LoVo (cell line): ENCODE measurements at places on chromosomes 6 and 20.
A peak's percentile ranks its signal among the peaks of the same experiment; 100 is the strongest.

DNA sequence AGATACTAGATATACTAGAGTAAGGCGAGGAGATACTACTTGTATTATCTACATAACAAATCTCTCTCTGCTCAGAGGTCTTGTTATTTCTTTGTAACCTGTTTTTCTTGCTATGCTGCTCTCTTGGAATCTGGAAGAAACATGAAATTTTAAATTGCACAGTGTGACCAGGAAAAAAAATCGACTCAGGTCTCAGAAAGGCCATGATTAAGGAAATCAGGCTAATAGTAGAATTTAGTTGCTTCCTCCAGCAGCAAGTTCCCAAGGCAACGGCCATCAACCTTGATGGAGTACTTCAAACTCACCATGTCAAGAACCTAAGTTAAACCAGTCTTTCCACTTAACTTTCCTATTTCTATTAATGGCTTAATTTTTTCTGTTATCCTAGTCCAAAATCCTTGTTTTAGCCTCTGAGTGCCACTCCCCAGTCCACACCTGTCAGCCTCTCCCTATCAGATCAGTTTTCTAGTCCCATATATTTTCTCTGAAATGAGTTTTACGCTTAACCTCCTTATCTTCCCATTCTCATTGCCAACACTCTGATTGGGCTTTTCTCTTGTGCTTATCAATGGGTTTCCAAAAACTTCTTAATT, 87.7 kb upstream of the BEND3 start:
- no peak for DNase-seq

DNA sequence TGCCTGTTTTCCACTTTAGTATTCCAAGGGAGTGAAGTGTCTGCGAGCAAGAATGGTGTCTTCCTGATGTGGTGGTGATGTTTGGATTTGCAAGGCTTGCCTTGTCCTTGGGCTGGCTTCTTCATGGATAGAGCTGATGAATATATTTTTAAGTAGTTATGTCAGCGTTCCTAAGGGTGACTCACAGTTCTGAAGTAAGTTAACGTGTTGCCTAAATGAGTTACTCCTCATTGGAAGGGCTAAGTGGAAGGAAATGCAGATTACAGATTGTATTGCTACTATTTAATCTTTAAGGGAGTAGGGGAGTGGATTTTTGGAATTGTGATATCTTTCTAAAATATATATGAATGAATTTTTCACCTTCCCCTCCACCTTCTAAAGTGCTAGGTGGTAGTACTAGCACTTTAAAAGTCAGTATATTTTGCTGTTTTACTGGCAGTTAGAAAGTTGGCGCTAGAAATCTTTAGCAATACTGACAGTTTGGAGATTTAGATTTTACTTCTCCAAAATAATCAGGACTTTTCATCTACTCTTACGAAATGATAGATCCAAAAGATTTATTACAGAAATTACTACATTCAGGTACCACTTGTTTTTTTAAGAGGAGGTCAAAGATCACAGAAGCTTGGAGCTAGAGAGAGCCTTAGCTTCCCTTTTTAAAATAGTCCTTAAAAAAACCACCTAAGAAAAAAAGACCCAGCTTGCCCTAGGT, 197.4 kb downstream of the JARID2 start:
- DNase-seq: no peak

- DNase-seq: no peak
Measured at GRCh38 chr20:45066372-45066771, 34.6 kb downstream of the KCNS1 start.

- no peak for DNase-seq
Measured at GRCh38 chr6:159842035-159842434, 42.0 kb downstream of the PNLDC1 start.

GRCh38 chr6:81480139-81480538, 272.3 kb downstream of the TENT5A start:
- DNase-seq: no peak

GRCh38 chr20:47662483-47663353, 122.6 kb downstream of the SULF2 start:
- no peak for DNase-seq

GRCh38 chr6:75147512-75147911, 58.3 kb downstream of the COL12A1 start:
- no peak for DNase-seq

- no peak for DNase-seq
Measured at GRCh38 chr6:134122775-134123174, 70.4 kb upstream of the SLC2A12 start.

- DNase-seq: no peak
Measured at GRCh38 chr6:10487668-10488327, 33.4 kb upstream of the GCNT2 start.

- DNase-seq: peak; percentile 39
Measured at GRCh38 chr6:114304304-114304887, 38.4 kb downstream of the HS3ST5 start.

GRCh38 chr20:53402233-53403005, 191.2 kb downstream of the ZNF217 start:
- DNase-seq: no peak

GRCh38 chr20:1734269-1734858, 76.8 kb upstream of the SIRPG start:
- no peak for DNase-seq

GRCh38 chr6:47318236-47318989, 8.7 kb upstream of the TNFRSF21 start:
- no peak for DNase-seq

DNA sequence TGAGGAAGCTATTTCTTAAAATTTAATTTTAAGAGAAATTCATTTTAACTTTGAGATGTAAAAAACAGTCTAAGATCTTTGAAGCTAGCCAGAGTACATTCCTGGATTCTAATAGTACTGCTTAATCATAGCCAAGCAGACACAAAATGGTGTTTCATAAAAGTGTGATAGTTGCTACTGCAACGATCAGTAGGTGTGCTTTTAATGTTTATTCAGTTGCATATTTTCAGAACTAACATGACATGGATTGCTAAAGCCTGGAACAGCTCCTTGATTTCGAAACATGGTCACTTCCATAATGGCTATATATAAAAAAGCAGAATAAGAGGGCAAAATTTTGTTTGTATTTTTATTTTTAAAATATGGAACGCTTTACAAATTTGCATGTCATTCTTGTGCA, 35.5 kb downstream of the SESN1 start:
- no peak for DNase-seq

DNA sequence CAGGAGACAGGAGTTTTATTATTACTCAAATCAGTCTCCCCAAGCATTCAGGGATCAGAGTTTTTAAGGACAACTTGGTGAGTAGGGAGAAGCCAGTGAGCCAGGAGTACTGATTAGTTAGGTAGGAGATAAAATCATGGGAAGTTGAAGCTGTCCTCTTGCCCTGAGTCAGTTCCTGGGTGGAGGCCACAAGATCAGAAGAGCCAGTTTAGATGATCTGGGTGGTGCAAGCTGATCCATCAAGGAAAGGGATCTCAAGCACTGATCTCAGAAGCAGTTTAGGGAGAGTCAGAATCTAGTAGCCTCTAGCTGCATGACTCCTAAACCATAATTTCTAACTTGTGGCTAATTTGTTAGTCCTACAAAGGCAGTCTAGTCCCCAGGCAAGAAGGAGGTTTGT, 706.5 kb upstream of the MAP3K7 start:
- no peak for DNase-seq

- no peak for DNase-seq
Measured at GRCh38 chr6:5850848-5851255, 155.9 kb downstream of the NRN1 start.

- DNase-seq: no peak
Measured at GRCh38 chr20:19212469-19212815, at the start of gene SLC24A3. SLC24A3 (plus strand) TSS chr20:19212642.

GRCh38 chr6:131574133-131574532, 1.1 kb downstream of the ARG1 start:
- DNase-seq: no peak

GRCh38 chr6:132227904-132228303, 173.4 kb downstream of the MOXD1 start:
- no peak for DNase-seq

DNA sequence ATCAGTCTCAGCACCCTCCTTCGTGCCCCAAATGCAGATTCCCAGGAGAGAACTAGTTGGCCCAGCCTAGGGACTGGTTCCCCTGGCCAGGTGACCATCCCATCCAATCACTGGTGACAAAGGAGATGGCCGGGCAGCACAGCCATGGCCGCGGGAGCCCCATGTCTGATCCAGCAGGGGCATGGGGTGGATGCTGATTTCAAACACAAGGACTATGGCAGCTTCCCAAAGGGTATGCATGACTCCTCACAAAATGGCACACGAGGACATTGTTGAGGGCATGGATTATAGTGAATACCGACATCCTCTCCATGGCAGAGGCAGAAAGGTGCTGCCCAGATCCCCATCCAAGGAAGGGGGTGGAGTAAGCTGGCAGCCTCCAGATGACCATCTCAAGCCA, 9.9 kb upstream of the LSM14B start:
- DNase-seq: no peak

DNA sequence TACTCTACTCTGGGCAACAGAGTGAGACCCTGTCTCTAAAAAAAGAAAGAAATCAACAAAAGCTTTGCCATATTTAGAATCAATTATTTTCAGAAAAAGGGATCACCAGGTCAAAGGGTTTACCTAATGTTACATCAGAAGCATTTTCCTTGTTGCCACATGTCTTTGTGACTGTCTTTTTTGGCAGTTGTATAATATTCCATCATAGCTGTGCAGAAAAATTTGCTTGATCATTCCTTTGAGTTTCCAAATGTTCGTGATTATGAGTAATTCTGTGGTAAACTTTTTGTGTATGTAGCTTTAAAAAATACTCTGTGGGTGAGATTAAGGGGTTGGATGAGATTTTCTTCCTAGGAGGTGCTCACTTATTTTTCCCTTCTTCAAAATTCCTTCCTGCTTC, 26.4 kb downstream of the PNPLA1 start:
- DNase-seq: no peak

GRCh38 chr6:82589509-82590206, 226.0 kb downstream of the TPBG start:
- peak; percentile 70 for DNase-seq

GRCh38 chr20:38270869-38271605, 10.5 kb upstream of the KIAA1755 start:
- peak; percentile 61 for DNase-seq

DNA sequence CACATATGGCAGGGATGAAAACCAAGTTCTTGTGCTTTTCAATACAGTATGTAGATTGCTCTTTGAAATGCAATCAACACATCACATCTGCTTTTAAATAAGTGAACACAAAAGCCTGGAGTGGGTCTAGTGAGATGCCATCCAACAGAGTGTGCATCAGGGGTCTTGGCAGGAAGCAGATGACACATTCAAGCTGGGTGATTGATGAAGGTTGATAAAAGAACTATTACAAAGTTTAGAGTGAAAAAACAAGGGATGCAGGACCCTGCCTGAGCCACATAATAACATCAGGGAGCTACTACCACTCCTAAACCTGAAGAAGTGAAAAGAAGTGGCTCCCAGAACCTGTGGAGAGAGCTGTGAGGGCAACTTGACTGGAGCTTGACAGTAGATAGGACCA, 16.6 kb upstream of the PLCB1 start:
- no peak for DNase-seq

GRCh38 chr6:311679-312220, 19.5 kb downstream of the DUSP22 start:
- DNase-seq: no peak

DNA sequence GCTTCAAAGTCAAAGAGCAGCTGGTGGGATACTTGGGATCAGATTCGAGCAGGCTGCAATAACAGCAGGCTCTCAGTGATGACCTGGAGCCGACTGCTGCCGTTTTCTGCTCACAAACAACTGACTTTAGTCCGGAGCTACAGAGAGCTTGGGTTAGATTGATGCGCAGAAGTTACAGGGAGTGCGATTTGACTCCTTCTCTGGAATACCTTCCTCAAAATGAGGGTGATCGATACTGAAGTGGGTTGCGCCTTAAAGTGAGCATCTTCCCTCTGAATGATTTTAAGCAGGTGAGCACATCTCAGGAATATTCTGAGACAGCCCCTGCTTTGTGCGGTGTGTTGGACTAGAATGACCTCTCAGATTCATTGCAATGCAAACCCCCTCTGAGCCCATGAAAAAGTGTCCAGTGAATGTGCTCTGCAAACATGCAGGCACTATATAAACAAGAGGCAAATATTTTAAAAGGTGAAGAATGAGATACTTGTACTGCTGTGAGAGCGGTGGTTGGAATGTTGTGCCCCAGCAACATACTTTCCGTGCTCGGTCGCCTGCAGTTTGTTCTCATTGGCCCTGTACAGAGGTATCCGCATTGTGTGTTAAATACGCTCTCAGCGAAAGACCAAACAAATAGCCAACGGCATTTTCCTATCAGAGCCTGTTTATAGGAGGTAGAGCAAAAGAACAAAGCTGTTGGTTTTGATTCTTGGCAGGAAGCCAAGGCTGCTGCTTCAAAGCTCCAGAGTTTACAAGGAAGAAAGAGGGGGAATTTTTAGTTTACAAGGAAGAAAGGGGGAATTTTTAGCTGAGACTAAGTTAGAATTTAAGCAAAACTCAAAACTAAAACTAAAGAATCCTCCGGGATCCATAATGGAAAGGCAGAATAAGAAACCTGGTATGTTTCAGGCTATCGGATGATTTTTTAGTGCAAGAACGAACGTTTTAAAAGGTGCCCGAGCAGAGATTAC, 67.7 kb downstream of the PHACTR2 start:
- peak; percentile 77 for DNase-seq

DNA sequence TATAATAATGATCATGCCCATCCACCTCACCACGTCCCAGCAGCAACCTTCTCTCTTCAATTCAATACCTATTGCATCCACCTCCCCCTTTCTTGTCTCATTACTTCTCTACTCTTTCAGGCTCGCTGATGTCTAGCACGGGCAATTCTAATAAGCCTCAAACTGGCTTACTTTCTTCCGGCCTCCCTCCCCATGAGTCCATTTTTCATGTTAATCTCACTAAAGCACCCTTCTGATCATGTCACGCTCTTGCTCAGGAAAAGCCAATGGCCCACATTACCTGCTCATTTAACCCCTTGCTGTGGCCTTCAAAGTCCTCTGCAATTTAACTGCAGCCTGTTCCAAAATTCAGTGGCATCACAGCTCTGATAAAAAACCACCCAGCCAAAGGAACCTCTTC, 105.1 kb downstream of the UTRN start:
- no peak for DNase-seq

DNA sequence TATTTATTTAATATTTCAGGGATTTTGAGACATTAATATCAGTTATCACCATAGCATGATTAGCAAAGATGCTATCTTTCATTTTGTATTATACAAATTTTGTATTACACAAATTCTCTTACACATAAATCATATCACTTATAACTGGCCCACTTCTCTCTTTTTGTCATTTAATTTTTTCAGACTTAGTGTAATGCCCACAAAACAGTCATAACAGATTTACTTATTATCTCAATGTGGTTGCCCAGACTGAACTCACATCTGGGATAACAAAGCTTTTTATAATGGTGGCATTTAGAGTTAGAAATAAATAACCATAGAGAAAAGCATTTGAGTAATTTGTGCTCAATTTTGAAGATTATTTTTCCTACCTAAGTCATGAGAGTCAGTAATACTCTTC, 148.3 kb downstream of the TFAP2B start:
- DNase-seq: no peak
